Effector CD8-positive, alpha-beta T cell (primary cell): ENCODE measurements at places on chromosomes 12 and 14.

DNA sequence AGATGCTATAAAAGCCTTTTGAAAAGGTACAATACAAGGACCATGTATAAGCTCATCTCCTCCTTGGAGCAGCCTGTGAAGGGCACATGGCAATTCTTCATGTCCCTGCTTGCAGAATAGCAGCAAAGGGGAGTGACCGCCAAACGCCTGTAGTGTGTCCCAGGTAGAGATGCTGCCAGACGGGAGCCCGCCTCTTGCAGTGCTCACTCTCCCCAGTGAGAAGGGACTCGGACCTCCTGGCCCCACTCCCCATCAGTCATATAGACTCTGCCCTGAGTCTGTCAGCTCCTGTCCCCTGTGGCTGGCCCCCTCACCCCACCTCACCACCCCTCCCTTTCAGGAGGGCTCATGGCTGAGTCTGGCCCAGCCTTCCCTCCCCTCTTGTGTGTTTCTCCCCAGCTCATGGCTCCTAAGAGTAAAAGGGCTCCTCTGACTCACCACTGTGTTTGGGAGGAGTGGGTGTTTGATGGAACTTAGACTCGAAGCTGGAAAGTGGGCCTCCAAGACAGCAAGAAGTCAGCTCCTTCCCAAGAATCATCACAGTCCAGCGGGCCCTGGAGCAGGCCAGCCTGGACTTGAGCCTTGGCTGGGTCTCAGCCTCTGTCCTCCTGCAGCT is 40.9 kb downstream of the DEGS2 start:
- no peak for DNase-seq

DNA sequence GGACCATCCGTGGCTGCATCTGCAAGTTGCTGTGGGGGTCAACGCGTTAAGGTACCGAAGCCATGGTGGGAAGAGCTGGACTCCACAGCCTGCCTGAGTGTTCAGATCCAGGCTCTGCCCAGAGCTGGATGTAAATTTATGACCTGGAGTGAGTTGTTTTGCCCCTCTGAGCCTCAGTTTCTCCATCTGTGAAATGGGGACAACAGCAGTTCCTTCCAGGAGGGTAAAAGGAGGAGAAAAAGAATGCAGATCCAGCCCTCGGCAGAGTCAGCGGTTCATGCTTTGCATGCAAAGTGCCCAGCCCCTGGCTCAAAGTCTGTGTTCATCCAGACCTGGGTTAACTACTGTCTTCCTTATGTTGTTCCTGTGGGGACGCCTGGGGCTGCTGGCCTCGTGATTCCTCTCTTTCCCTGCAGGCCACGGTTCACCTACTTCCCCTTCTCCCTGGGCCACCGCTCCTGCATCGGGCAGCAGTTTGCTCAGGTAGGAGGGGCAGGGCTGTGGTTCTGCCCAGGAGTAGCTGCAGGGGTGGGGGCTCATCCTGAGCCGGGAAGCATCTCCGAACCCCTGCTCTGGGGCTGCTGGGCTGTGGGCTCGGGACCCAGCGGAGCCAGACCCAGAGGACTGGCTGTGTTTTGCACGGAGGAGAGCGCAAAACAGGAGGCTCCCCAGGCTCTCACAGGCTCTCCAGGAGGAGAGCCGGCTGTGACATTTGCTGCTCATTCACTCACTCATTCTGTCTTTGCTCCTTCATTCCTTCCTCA is 41.9 kb downstream of the CYP46A1 start:
- no peak for DNase-seq

DNA sequence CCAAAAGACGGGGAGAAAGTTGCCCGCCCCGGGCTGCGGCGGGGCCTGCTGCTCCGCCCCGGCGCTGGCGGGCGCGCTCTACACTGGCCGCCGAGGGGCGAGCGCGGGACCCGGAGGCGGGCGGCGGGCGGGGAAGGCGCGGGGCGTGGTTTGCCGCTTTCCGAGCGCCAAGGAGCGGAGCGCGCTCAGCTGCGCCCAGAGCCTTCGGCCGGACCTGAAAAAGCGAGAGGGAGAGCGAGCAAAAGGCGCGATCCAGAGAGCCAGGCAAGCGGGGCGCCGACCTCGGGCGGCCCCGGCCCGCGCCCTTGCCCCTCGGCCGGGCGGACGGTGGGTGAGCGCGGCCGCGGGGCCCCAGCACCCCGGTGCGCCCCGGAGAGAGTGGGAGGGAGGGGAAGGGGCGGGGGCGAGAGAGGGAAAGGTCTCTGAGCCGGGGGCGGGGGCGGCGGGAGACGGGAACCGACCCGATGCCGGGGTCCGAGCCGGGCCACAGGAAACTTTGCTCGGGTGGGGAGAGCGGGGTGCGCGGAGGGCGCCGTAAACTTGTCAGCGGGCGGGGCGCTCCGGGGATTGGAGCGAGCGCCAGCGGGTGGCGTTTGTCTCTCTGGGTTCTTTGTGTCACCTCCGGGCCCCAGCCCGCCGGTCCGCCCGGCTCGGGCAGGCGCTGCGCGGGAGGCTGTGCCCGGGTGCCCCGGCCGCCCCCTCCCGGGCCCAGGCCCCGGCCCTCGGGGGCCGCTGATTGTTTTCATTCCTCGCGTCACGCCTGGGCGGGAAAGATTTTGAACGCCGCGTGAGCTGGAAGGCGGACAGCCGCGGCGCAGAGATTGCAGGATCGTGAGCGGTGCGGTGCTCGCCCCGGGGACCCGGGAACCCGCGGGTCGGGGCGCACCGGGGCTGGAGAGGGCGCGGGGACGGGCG is at the start of gene SYNE2:
SYNE2 (plus strand) TSS at position 188 of the 915 bp plus-strand sequence. CDS start 56,145 bp downstream, outside the sequence.
- DNase-seq: peak; percentile 64

- DNase-seq: no peak
Measured at GRCh38 chr12:132610051-132610759, at the start of gene LRCOL1. LRCOL1 (minus strand) TSS chr12:132610582; CDS start chr12:132606251, 4,331 bp downstream.

GRCh38 chr12:21696625-21697024 is 39.0 kb upstream of the LDHB start:
- no peak for DNase-seq

DNA sequence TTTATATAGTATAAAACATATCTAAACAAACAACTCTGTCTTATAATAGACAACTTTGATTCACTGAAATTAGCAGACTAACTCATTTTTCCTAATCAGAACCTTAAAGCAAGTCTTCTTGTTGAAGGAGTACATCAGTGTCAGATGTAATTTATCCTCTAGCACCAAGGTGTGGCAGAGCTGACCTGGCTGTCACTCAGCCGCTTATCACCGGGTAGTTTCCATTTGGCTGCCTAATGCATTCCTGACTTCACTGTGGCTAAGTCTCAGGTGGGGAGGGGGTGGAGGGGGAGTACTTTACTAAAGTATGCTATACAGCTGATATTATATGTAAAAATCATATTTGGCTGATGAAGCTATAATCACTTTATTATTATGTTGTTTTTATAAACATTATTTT is 339.9 kb upstream of the RGS6 start:
- DNase-seq: no peak

GRCh38 chr12:78864870-78865463 is 393 bp downstream of the SYT1 start:
- DNase-seq: no peak

DNA sequence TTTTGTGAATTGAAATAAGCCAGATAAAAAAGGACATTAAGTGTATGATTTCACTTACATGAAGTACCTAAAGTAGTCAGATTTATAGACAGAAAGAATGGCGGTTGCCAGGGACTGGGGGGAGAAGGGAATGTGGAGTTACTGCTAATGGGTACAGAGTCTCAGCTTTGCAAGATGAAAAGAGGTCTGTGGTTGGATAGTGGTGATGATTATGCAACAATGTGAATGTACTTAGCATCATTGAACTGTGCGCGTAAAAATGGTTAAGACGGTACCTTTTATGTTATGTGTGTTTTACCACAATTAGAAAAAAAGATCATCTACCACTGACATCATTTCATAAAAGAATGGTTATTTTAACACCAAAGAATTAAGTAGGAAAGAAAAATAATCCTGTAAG is 35.9 kb downstream of the RNFT2 start:
- DNase-seq: no peak
